ENCODE measurements at places on chromosomes 4 and X.

DNA sequence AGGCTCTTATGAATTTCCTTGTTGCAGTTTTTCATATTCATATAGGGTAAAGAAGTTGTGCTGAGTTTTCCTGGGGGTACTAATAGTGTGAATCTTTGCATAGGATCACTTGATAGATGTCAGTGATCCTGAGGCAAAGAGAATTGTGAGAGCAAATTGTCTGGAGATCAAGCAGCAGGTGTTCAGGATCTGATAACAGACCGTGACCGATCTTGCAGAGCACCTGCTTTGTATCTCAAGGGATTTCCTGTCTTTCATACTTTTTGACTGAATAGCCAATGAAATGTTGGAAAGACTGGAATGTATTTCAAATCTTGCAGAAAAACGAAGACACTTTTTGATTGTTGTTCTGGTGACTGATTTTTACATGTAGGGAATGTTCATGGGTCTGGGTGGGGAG is 914.5 kb downstream of the STIM2 start:
- no peak for DNase-seq

DNA sequence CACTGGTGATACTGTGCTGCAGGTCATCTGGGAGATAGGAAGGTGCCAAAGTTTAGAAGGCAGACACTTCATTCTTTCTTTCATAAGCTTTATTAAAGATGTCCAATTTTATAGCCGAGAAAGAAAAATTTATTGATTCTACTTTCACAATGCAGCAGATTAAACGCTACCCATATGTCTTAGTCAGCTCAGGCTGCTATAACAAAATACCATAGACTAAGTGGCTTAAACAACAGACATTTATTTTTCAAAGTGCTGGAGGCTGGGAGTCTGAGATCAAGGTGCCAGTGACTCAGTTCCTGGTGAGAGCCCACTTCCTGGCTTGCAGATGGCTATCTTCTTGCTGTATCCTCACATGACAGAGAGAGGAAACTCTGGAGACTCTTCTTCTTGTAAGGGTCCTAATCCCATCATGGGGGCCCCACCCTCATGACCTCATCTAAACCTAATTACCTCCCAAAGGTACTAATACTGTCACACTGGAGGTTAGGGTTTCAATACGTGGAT is 33.4 kb upstream of the KLHL34 start:
- DNase-seq: no peak

DNA sequence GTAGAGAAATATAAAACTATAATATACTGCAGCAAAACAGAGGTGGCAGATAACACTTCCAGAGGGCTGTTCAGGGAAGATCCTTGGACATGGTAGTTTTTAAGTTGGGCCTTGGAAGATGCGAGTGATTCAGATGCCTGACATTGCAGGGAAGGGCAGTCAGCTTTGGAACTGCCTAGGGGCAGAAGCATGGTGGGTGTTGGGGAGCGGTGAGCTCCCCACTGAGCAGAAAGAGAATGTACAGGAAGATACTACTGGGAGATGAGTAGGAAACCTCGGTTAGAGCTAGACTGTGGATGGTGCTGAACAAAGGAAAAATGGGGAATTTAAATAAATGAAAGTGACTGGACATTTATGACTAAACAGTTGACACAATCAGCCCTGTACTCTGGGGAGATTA is 24.9 kb upstream of the SEC24B start:
- DNase-seq: no peak

GRCh38 chr4:27121830-27122229 is 261.2 kb downstream of the STIM2 start:
- no peak for DNase-seq

- no peak for DNase-seq
These were observed 22.6 kb downstream of the SYNPO2 start for GRCh38 chr4:118911238-118911703.

GRCh38 chrX:136856551-136856950 is 24.0 kb downstream of the RBMX start:
- no peak for DNase-seq

GRCh38 chr4:62439051-62439450 is 1238.9 kb downstream of the ADGRL3 start:
- no peak for DNase-seq

DNA sequence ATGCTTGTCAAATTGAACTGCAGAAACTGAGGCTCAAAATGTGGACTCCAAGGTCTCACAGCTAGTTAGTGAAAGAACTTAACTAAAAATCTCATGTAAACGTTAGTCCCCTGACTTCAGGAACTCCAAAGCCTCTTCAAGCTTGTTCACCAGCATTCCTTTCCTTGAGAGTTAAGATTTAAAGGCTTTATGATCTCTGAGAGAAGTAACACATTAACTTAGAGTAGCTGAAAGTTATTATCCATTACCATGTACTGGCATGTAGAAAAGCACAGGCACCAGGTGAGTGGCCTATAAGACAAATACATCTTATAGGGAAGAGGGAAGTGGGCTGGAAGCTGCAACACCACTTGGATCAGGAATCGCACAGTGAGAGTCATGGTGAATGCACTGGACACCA is 15.3 kb downstream of the PARM1 start:
- DNase-seq: no peak

DNA sequence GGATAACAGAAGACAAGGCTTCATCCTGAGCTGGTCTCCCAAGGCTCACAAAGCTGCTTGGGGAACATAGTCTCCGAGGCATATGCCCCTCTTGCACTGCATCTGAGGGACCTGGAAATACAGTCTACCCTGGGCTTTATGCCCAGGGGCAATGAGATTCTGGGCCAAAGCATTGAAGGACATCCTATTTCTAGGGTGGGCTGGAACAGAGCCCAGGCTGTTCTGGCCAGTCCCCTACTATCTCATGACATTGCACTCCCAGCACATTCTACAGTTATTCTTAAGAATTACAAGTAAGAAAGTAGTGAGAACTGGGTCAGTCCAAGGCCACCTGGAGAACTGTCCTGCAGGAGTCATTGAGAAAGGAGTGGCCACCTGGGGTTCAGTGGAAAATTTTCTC is 107.6 kb downstream of the USP46 start:
- DNase-seq: no peak

GRCh38 chr4:121484633-121485032 is 103.8 kb upstream of the QRFPR start:
- DNase-seq: no peak

- DNase-seq: no peak
These were observed 82.3 kb downstream of the ARHGAP24 start for GRCh38 chr4:85557016-85557901.

DNA sequence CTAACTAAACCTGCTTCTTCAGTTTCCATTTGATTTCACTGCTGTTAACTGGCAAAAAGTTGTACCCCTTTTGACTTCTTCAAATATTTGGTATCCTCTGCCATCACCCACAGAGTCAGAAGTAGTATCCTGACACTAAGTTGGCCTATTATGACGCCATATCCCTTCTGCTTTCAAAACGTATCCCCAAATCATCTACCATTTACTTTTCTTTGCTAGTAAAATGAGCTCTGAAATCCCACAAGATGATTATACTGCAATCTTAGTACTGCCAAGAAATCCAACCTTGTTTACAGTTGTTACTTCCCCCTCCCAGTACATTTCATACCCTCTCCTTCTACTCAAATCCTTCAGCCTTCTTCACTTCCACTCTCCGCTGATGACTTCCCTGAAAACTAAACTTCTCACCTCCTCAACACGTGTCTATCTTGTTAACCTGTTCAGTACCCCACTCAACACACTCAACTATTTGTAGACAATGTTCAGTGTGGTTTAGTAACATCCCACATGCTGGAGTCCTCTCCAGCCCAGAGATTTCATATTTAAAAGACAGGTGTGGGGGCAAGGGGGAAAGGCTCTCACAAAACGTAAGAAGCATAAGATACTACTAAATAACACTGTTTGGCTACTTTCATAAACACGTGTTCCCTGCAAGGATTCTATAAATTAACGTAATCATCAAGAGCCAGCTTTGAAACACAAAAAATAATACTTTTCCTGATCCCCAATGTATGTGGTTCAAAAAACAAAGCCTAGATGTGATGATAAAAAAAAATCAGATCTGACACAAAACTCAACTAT is 1.3 kb downstream of the NAF1 start:
- no peak for DNase-seq

GRCh38 chr4:41602113-41602512 is 64.2 kb downstream of the LIMCH1 start:
- DNase-seq: no peak

GRCh38 chr4:110064934-110065333 is 133.5 kb downstream of the ELOVL6 start:
- DNase-seq: no peak

- DNase-seq: no peak
These were observed 284.1 kb upstream of the TENM3 start for GRCh38 chr4:181959121-181959520.

GRCh38 chrX:17470136-17470535 is 95.1 kb downstream of the NHS start:
- no peak for DNase-seq

DNA sequence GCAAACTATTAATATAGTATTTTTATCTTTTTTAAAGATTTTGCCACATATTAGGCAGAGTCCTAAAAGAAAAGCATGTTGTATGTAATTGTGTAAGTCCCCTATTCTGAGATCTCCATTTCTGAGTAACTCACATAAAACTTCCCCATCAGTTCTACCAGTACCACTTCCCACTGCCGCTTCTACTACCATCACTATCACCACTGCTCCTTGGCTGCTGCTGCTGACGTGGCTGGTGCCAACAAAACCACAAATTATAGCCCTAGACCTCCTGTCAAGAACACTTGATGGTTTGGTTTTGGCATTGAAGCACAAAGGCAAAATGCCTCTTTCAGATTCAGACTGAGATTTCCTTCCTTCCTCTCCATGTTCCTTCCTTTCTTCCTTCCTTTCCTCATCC is 106.4 kb downstream of the MMRN1 start:
- DNase-seq: peak; percentile 28

DNA sequence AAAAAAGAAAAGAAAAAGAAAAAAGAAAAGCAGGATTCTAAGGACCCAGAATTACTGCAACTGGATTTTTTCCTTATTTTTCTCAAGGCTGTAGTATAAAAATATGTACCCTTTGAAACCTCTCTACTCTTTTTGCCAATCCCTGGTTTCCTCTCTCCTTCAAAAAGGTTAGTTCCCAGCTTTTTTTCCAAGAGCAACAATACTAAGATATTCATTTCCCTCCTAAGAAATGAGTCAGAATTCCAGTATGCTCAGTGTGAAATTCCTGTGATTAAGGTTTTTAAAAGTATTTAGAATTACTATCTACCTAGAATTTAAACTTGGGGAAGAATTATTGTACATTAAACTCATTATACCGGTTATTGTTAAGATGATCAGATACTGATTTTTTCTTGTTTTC is 22.0 kb downstream of the SMIM14 start:
- no peak for DNase-seq

DNA sequence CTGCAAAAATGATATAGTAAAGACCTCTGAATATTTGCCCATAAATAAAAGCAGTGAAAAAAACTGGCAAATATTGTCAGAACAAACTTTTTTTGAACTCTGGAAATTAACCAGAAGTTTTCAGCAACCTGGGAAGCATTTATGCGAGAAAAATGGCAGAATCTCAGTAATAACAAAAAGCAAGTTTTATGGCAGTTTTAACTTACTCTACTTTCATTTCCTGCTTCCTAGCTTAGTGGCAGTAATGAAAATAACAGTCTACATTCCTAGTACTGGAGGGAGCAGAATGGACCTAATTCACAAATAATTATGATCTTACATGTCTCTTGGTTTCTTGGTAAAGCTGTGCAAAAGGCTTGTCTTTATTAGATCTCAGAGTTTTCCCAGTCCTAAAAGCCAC is 460.1 kb downstream of the NAF1 start:
- DNase-seq: no peak

GRCh38 chr4:146637621-146638332 is 916 bp upstream of the POU4F2 start:
- no peak for DNase-seq

DNA sequence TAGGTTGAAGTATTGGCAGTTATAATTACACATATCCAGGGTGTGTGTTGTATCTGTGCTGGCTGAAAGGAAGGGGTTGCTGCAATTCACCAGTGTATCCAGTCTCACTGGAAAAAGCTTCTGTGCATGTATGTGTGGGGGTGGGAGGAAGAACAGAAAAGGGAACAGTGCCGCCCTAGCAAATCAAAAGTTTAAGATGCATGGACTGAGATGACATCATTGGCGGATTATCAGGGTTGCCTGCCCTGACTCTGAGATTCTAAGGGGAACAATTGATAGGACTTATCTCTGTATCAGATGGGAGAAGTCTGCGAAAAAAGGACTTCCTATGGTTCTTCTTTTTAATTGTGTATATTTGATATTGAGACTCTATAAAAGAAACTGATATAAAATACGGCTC is 3.5 kb downstream of the SLC25A43 start:
- DNase-seq: no peak

DNA sequence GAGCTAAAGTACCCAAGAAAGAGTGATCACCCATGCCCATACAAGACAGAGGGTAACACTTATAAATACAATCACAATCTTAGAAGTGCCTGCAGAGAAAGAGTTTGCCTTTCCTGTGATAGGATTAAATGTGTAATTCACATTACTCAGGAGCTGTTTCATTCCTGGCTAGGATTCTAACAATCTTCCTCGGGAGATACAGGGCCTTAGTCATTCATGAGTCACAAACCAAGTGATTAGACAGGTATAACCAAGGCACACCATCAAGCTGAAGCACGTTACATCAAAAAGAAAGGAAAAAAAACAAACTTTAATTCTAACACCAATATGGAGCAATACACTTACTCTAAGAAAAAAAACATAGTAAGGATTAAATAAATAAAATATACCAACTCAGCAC is 14.9 kb downstream of the ABCG2 start:
- DNase-seq: no peak

- no peak for DNase-seq
These were observed 3.3 kb upstream of the RELL1 start for GRCh38 chr4:37689353-37690095.

- no peak for DNase-seq
These were observed 193.6 kb upstream of the HTR2C start for GRCh38 chrX:114390251-114390796.

DNA sequence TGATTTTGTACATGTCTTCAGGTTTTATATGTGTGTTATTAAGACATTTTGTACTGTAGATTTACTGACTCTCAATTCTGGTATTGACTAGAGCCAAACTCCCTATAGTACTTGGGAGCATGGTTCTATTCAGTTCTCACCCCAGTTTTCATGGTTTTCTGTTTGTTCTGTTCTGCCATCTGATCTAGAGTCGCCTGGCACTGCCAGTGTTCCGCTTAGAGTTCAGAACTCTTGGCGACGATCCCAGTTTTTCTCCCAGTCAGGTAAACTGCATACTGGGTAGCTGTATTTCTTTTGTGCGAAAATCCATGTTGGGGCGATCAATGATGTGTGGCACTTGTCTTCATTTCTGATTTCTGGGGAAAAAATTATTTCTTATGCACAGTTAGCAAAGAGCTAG is 78.0 kb downstream of the PHOX2B start:
- DNase-seq: no peak

GRCh38 chrX:8341814-8342590 is 122.6 kb upstream of the VCX3B start:
- DNase-seq: no peak

- no peak for DNase-seq
These were observed 90.8 kb upstream of the TSPAN5 start for GRCh38 chr4:98749206-98749605.

- DNase-seq: no peak
These were observed 99.7 kb downstream of the FIP1L1 start for GRCh38 chr4:53477038-53477565.

GRCh38 chr4:1347410-1347864 is 429 bp downstream of the UVSSA start:
- DNase-seq: peak; percentile 89

GRCh38 chrX:132146456-132146855 is 18.6 kb upstream of the FRMD7 start:
- no peak for DNase-seq

Data from left hindlimb (tissue), 1 donor.